ENCODE measurements at places on chromosomes 2 and 18.
A peak's percentile ranks its signal among the peaks of the same experiment; 100 is the strongest.

GRCh38 chr2:240462707-240463273, 27.3 kb downstream of the GPC1 start:
- DNase-seq = no peak

DNA sequence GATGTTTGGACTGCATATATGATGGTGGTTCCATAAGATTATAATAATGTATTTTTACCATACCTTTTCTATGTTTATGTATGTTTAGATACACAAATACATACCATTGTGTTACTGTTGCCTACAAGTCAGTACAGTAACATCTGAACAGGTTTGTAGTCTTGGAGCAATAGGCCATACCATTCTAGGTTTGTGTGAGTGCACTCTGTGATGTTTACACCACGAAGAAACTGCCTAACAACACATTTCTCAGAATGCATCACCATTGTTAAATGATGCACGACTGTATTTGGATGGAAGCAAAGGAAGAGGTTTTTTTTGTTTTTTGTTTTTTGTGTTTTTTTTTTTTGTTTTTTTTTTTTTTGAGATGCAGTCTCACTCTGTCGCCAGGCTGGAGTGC, 9.5 kb downstream of the DUSP19 start:
- no peak for DNase-seq

- DNase-seq = peak; percentile 26
These were observed 1.5 kb downstream of the GALNT1 start for GRCh38 chr18:35582899-35583558.

DNA sequence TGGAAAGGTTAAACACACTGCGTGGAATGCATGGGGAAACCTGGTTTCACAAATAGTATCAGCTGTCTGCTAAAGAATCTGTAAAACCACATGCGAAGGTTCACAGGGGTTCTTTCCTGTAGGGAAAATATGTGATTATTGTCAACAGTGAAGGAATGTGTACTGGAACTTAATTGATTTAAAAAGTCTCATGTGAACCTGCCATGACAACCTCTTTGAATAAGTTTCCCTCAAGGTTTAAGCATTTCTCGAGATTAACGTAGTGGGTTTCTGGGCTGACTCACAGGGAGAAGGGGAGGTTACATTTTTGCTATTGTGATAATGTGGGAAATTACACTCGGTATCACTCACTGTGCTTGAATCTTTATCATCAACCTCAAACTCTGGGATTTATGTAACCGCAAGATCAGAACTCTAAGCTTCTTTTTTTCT, 28.2 kb upstream of the IL1R1 start:
- no peak for DNase-seq

- no peak for DNase-seq
These were observed 47.0 kb upstream of the SEMA4C start for GRCh38 chr2:96916646-96917543.

DNA sequence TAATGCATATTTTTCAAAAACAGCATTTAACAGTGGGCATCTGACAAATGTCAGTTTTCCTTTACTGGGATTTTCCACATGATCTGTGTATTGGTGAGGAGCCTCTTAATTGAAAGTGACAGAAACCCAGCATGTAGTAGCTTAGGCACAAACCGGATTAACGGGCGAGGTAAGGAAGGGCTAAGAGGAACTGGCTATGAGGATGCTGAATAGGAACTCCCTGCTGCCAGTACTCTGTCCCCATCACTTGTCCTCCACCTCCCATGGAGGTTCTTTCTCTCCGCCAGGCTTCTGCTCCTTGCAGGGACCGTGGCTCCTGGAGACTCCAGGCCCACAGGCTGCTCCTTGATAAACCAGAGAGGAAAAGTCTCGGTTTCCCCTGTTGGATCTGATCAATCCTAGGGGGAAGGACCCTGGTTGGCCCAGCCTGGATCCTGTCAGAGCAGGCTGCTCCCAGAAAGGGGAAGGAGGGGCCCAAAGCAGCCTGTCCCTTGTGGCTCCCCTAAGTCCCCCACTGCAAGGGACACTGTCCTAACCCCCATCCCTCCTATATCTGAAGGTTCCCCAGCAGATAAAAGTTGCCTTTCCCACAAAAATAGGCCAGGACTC, 10.3 kb downstream of the TEX44 start:
- DNase-seq = peak; percentile 82

DNA sequence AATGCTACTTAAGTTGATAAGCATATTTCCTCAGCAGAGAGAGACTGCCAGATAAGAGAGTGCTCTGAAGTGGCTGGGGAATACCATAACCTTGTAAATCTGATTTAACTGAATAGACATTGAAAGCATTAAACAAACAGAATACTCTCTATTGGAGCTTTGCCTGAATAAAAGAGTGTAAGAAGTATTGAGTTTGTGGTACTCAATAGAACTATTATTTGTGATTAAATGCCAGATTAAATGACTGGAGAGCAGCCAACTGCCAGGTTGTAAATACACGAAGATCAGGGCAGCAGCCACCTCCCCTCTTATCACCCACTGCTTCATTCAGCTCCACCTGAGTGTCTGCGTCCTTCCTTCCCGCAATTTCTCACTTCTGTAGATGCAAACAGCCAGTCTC, 373.6 kb downstream of the DCDC2C start:
- no peak for DNase-seq

- DNase-seq = no peak
These were observed 46.5 kb downstream of the TMEFF2 start for GRCh38 chr2:192148241-192148619.

DNA sequence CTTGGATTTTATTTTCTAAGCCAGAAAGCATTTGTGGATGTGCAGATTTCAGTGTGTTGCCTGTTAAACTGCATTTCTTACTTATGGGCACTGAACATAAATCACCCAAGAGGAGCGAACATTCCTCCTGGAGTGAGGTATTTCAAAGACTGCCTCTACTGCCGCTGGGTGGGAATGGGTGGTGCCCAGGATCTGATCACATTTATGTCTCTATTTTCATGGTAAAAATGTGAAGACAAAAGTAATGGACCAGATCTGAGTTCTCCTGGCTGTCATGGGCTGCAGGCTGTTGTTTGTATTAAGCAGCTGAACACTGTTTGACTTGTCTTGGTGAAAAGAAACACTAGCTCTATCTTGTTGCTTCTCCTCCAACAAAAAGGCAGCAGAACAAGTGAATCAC, 251.7 kb downstream of the NCKAP5 start:
- DNase-seq = no peak

GRCh38 chr18:48835745-48836170, 115.0 kb downstream of the SMAD7 start:
- DNase-seq = no peak

DNA sequence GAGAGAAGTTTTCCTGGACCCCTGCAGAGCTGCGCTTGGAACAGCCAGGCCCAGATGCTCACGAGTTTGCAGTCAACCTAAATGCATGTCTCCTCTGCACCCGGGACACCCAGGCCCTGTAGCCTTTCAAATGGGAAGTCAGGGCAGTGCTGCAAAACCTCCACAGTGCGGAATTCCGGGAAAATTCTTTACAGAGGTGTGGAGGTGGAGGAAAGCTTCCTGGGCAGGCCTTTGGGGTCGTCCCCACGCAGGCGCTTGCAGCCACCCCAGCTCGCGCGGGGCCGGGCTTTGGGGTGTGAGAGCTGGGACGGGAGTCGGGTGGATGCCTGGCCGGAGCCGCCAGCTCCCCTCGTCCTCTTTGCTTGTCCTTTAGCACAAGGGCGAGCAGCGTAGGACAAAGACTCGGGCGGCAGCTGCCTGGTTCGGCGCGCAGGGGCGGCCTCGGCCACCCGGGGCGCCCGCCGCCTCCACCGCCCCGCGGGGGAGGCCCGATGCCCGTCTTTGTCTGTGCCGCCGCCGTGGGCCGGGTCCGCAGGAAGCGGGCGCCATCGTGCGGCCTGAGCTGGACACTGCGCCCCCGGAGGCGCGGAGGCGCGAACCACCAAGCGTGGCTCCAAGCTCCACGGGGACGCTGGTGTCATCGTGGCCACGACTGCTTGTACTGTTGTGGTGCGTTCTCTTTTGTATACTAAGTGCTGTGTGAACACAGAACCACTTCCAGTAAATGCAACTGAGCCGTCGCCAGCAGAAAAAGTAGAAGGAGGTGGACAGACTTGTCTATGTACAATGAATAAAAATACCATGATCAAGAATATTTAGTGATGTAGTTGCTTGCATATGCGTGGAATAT, 28.2 kb upstream of the BCL11A start:
- DNase-seq = peak; percentile 94

DNA sequence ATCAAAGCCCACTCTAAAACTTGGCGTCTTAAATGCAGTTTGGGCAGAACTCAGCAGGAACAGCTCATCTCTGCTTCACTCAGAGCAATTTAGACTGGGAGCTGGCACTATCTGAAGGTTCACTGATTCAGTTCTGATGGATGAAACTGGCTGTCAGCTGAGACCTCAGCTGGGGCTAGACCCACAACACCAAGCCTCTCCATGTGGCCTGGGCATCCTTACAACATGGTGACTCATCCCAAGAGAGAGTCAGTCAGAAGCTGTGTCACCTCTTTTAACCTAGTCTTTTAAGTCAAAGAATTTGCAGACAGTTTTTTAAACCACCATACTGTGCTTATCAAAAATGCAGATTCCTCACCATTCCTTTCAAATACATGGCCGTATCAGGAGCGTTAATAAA, 62.6 kb upstream of the ZNF397 start:
- DNase-seq = no peak

GRCh38 chr2:62724886-62725711, 19.6 kb downstream of the EHBP1 start:
- DNase-seq = no peak

GRCh38 chr2:9284521-9285297, 78.1 kb downstream of the ASAP2 start:
- DNase-seq = no peak

GRCh38 chr18:48459016-48459415, 49.8 kb upstream of the ZBTB7C start:
- DNase-seq = no peak

- no peak for DNase-seq
These were observed 3.1 kb downstream of the DLX2 start for GRCh38 chr2:172099472-172100079.

DNA sequence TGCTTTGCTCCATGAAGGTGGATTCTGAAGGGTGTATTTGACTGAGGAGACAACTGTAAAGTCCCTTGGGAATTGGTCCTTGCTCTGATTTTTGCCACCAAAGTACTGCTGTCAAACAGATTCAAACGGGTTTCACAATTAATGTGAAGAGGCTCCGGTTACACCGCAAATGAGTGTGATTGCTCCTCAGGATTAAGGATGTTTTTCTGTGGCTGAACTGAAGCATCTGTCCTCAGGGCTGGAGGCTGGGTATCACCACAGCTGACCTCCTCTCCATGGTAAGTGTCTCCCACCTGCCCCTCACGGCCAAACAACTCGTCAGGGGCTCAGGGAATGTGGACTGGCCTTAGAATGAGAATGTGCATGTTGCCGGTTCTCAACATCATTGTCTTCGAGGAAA, 130.4 kb upstream of the NDUFV2 start:
- DNase-seq = peak; percentile 28

- DNase-seq = no peak
These were observed 84.3 kb upstream of the SERTAD2 start for GRCh38 chr2:64738026-64738425.

DNA sequence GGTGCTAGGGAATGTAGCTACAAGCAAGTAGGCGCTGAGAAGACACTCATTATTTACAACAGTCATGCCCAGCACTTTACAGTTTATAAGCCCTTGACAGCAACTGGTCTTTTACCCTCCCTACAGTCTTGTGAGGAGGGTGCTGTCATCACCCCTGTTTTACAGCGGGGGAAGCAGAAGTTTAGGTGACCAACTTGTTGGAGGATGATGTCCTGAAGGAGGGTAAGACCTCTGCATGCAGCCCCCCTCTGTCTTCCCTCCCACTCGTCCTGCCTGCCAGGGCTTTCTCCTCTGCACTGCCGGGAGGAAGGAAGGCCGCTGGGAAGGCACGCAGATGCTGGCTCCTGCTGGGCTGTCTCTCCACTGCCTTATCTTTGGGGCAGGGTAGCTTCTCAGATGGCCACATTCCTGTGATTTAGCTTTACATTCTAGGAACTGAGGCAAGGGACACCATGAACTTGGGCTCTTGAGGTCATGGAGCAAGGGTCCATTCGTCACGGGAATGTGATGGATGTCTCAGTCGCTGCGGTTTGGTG, 972 bp downstream of the IL1R1 start:
- peak; percentile 18 for DNase-seq

- no peak for DNase-seq
These were observed 108.9 kb upstream of the ACAA2 start for GRCh38 chr18:49922228-49922627.

DNA sequence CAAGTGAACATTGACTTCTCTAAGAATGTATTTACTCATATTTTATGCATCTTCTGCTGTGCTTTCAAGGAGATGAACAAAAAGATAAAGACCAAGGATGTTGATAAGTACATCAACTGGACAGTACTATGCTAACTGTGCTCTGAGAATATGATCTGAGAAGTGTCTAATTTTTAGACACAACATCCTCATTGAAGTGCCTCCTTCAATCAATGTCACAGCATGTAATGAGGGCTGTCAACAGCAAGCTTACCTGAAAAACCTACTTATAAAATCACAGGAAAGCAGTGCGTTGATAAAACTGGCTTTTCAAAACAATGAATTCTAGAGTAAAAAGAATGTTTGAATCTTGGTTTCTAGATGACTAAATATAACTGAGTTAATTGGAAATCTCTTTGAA, 452.9 kb upstream of the DSEL start:
- no peak for DNase-seq

All from retina (tissue), 1 donor.